Urinary bladder (tissue), 4 donors: ENCODE measurements at places on chromosomes 6 and 20. TPM values are rescaled to one million over a fixed set of nuclear protein-coding genes. Genes with fewer than 3 reads are reported as not detected.

KCNK16 gene
- not detected for total RNA-seq

CDSN gene
- not detected for total RNA-seq

NR2E1 gene
- not detected for total RNA-seq

C6orf141 gene
- 3.1 TPM for total RNA-seq

BANF2 gene
- total RNA-seq: not detected

PRICKLE4 gene
- 3.1 TPM for total RNA-seq

TBC1D20 gene
- total RNA-seq: 26.9 TPM

COL9A3 gene
- 101 TPM for total RNA-seq

TDP2 gene
- total RNA-seq: 42.2 TPM

SGK2 gene
- total RNA-seq: 6.2 TPM

RPN2 gene
- total RNA-seq: 137 TPM

TGM3 gene
- not detected for total RNA-seq

SAMD3 gene
- total RNA-seq: 6.3 TPM

GJA10 gene
- total RNA-seq: not detected

ARMH2 gene
- not detected for total RNA-seq

TREM2 gene
- 0.95 TPM for total RNA-seq

ZBP1 gene
- total RNA-seq: not detected

WFDC2 gene
- not detected for total RNA-seq

HDGFL1 gene
- total RNA-seq: not detected

SLC17A3 gene
- not detected for total RNA-seq

ASCC3 gene
- total RNA-seq: 89.5 TPM

ZNF831 gene
- 0.69 TPM for total RNA-seq

FAM209B gene
- not detected for total RNA-seq

CRYBG1 gene
- total RNA-seq: 32.4 TPM
